ENCODE measurements at places on chromosomes 5 and 9.
A peak's percentile ranks its signal among the peaks of the same experiment; 100 is the strongest.

- DNase-seq = no peak
Measured at GRCh38 chr9:113956901-113957300, 80.8 kb downstream of the ZNF618 start.

DNA sequence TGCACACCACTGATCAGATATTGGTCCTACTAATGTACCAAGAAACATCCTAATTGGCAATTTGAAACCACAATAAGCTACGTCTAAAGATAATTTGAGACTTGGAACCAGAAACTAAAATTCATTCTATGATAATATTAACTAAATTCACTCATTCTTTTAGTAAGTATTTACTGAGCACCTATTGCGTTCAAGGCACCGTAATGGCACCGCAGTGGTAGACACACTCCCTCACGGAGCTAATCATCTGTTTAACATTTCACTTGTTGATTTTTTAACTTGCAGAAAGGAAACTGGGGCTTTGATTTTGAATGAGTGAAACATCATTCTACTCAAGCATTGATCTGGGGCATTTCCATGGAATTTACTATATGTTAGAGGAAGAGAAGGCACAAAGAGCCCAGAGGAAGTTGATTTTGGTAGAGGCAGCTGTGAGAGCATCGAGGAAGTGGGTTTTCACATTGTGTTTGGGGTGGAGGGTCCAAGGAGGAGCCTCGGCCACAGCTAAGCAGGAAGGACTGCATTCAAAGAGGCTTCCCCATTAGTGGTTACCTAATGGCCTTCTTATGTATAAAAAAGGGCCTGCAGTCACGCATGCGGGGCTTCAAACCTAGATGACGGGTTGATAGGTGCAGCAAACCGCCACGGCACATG lies 7.1 kb downstream of the RAPGEF1 start:
- DNase-seq = no peak

GRCh38 chr5:128338649-128339048 lies 199.4 kb downstream of the FBN2 start:
- no peak for DNase-seq

DNA sequence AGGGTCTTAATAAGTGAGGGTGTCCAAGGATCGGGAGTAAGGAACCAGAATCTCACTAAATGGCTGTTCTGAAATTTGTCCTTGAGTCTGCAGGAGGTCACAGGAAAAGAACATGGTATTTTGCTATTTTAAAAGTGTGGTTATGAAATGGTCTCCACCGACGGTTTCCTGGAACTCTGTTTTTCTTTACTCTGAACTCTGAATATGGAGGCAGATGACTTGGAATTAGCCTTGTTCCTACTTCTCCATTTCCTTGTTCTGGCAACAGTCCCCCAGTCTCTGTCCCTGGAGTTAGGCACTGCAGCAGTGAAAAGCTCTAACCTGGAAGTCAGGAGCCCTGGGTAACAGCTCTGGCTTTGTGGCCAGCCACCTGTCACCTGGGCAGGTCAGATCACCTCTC lies 46.6 kb upstream of the C5orf58 start:
- no peak for DNase-seq

GRCh38 chr5:149128023-149128875 lies 13.0 kb upstream of the ABLIM3 start:
- DNase-seq = peak; percentile 51

DNA sequence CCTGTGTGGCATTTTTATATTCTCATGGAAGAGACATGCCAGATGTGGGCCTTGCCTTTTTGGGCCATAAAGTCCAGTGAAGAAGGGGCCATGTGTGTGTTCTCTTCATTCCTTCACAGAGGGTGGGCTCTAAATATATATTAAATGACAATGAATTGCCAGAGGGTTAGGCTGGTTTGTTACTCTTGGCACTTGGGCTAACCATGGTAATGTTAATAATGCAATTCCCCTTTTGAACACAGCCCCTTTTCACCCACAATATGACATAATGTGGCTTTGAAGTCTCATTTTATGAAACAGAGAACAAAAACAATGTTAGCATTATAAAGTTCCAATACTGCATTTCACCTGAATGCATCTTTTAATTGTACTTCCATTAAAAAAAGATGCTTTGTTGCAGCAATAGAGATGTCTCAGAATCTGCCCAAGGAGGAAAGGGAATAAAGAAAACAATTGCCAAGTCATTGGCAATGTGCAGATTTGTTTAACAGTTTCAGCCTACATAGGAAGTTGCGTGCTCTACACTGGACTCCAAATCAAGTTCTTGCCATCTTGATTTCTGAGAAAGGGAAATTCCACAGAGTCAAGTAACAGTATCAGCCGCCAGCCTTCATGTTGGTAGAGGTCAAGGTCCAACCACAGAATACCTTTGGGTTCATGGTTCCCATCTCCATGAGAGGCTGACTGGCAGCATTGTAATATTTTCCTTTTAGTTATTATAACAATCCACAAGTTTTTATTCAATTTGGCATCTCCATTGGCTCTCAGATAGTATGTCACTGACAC lies 141.9 kb downstream of the SLC12A2 start:
- peak; percentile 65 for DNase-seq

DNA sequence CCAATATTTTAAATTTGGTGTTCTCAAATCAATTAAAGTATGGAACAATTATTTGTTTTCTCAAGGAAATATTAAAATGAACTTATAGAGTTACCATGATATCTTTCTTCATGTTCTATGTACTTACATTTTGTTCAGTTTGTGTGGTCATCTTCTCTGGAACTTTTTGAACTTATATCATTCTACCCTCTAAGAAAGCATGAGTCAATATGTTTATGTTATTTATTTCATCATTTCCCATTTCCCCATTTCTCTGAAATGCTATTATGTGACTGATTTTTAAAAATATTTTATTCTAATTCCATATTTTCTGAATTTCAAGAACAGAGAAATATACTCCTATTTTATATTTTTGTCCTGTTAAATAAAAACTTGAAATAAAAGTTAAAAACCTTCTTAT lies 123.5 kb upstream of the ACOT12 start:
- peak; percentile 31 for DNase-seq

DNA sequence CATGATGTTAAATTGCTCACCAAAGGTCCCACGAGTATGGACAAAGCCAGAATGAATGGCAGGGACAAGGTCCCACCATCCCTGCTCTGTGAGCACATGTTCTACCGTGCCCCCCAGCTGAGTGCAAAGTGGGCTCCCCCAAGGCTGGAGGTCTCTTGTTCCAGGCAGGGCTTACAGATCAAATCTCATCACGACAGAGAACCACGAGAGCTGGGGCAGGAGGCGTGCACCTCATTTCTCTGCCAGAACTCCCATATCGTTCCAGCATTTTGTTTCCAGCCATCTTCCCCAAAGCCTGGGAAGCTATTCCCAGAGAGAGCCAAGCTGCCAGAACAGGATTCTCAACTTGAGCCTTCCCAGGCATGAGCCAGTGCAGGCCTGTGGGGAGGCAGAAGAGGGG lies 108.5 kb downstream of the ZNF354C start:
- DNase-seq = no peak

GRCh38 chr5:137191179-137191578 lies 307.9 kb downstream of the SPOCK1 start:
- no peak for DNase-seq

GRCh38 chr5:90290648-90291047 lies 118.9 kb downstream of the CETN3 start:
- no peak for DNase-seq

DNA sequence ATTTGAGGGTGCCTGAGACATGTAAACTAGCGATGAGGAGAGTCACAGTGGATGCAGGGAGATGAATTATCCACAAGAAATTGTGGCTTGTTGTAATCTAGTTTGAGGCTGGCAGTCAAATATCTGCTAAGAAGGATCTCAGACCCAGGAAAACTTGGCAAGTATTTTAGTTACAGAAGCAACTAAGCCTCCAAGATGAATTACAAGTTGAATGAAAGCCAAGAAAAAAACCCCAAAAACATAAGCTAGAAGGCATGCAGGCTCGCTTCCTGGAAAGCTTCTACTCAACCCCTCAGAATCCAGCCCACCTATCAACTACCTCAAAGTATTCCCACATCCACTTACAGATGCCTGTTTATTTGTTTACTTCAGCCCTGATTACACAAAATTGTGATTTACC lies 696.9 kb downstream of the MAT2B start:
- peak; percentile 48 for DNase-seq

DNA sequence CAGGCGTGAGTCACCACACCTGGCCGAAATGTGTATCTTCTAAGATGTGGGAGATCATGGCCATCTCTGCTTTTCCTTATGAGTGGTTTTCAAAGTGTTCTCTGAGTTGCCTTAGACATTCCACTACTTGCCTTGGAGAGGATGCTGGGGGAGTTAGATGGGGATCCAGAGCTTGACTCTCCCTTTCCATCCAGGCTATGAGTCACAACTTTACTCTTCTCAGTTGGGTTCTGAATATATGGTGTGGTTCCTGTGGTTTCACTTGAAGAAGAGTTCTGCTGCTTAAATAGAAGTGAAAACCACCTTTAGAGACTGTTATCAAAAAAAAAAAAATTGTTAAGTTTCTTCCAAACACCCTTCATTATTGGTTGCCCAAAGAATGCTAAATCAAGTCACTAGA lies 217.6 kb downstream of the ZNF608 start:
- DNase-seq = peak; percentile 67

- DNase-seq = no peak
Measured at GRCh38 chr9:73643379-73644013, 491.8 kb downstream of the ANXA1 start.

GRCh38 chr9:70927530-70927929 lies 193.9 kb downstream of the TRPM3 start:
- no peak for DNase-seq

- DNase-seq = no peak
Measured at GRCh38 chr5:126538579-126538978, 56.4 kb downstream of the ALDH7A1 start.

GRCh38 chr5:135271533-135272310 lies 127.3 kb downstream of the MACROH2A1 start:
- DNase-seq = peak; percentile 55

All from LHCN-M2 (cell line).